Central memory CD8-positive, alpha-beta T cell (primary cell): ENCODE measurements at places on chromosomes 3 and 15.

DNA sequence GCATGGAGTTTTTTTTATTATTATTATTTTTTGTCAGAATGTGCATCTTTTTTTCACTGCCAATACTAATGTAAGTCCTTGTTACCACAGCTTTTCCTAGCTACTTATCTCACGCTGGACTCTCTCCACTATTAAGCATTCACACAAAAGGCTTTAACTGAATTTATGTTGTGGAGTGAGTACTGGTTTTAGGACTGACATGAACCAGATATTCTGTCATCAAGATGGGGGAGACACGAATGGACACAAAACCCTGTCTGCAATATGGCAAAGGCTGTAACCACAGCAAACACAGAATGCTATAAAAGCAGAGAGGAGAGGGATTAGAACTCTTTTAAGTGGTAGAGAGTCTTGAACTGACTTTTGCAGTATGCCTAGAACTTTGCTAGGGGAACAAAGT lies 592.2 kb upstream of the TBL1XR1 start:
- H3K27me3 ChIP-seq: peaks cover under 1% of the 10 kb centered on the region
- no peaks in the 10 kb centered on the region for H3K36me3 ChIP-seq
- H3K4me1 ChIP-seq: peaks cover 12% of the 10 kb centered on the region
- no peak overlapping the region for H3K4me3 ChIP-seq
- no peak for DNase-seq
- no peak overlapping the region for H3K27ac ChIP-seq

DNA sequence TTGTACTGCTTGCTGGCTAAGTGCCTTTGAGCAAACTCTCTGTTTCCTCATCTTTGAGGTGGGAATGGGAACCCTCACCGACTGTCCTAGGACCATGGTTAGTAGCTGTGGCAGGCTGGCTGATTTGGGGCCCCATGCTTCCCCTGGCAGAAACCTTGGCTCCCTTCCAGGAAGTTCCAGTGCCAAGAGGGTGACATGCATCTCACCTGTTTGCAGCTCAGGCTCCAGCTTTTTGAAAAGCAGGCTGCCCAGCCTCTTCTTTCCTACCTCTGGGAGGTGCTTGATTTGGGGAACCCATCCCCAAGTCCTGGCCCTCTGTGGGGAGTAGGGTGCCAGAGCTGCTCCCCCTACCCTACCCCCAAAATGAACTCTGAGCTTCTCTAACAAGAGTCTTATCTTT lies 50.8 kb downstream of the RAB11A start:
- peaks cover 12% of the 10 kb centered on the region for H3K4me1 ChIP-seq
- H3K27ac ChIP-seq: no peak overlapping the region
- no peak overlapping the region for H3K4me3 ChIP-seq

DNA sequence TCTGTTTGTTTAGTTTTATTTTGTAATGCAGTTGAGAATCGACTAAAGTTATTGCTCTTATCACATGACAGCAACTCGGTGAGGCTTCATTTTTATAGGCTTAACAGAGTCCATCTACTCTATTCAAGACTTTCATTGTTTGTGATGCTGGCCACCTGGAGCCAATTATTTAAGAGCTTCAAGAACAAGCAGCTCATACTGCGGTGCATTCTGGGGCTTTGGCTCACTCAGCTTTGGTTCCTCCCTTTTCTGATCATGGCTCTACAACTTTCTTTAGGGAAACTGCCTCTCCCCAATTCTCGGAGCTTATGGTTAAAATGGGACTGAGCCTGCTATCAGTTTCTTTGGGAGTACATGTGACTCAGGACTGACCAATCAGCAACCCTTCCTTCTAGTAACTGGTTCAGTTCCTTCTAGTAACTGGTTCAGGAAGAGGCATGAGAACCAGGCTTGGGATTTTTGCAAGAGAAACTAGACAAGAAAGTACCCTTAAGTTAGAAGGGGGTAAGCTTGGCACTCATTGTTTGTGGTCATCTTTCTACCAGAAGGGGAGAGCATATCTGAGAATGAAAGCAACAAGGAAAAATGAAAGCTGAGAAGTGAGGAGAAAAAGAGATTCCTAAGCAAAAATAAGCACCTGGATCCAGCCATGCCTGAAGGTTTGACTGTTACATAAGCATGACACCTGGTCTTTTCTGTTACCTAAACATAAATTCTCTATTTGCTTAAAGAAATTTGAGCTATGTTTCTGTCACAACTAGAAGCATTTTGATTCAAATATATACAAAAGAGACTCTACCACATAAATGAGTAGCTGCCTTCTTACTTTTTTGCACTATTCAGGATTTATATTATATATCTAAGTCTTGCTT lies 24.1 kb upstream of the ARHGEF3 start:
- no peak for DNase-seq
- H3K27ac ChIP-seq: no peak overlapping the region
- H3K36me3 ChIP-seq: no peaks in the 10 kb centered on the region
- H3K27me3 ChIP-seq: no peaks in the 10 kb centered on the region
- peaks cover 36% of the 10 kb centered on the region for H3K4me1 ChIP-seq

DNA sequence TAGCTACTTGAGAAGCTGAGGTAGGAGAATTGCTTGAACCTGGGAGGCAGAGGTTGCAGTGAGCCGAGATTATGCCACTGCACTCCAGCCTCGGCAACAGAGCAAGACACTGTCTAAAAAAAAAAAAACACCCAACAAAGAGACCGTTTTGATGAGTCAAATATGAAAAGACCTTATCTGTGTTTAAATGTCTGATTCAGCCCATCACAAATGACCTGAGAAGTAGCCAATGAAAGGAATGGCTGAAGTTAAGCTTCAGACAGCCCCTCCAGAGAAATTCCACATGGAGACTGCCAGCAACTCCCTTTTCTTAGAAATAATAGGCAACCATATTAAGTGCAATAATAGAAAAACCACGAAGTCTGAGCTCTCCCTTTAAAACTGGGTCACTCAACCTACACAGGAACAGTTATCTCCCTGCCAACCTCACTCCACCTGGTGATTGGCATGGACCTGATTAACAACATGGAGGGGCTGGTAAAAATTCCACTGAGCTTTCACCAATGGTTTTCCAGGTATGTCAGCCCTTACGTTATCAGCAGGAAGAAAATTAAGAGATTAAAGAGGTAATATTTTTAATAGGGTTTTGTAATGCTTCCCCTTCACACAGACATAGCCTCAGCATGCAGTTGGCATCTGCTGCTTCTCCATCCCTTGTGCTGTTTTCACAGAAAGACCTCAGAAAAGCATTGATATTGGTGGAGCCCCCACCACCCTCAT lies 238.1 kb upstream of the STT3B start:
- no peaks in the 10 kb centered on the region for H3K36me3 ChIP-seq
- no peaks in the 10 kb centered on the region for H3K4me1 ChIP-seq

DNA sequence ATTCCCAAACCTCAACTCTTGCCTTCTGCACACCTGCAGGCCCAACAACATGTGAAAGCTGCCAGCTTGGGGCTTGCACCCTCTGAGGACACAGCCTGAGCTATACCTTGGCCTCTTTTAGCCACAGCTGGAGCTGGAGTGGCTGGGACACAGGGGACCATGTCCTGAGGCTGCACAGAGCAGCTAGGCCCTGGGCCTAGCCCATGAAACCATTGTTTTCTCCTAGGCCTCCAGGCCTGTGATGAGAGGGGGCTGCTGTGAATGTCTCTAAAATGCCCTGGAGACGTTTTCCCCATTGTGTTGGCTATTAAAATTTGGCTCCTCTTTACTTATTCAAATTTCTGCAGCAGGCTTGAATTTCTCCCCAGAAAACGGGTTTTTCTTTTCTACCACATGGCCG lies 7.2 kb downstream of the ZKSCAN7 start:
- no peak overlapping the region for H3K27ac ChIP-seq
- no peak for DNase-seq
- H3K27me3 ChIP-seq: no peaks in the 10 kb centered on the region
- H3K4me1 ChIP-seq: peaks cover 10% of the 10 kb centered on the region
- peaks cover 4% of the 10 kb centered on the region for H3K36me3 ChIP-seq

DNA sequence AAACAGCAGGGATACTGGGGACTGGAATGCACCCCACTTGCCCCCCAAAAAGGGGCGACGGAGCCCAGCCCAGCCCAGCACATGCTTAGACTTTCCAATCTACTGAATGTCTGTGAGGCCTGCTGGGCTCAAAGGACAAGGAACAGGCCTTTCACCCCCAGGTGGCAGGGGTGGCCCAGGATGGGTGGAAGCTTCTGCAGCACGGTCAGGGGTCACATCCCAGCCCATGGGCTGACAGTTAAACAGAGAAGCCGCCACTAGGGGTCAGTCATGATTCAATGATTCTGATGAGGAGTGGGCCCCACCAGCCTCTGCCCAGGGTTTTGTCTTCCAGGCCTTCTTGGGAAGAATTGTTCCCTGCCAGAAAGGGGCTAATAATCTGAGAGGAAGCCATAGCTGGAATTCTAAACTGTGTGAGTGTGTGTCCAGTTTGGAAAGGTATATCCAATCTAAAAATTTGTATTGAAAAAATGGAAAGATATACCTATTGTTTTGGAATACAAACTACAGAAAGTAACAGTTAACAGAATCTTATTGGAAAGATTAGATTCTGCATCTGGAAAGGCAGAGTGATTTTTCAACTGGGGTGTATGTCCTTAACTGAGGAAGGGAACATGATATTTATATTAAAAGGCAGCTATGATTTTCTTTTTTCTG lies 2.2 kb downstream of the CHRNB4 start:
- peaks cover 9% of the 10 kb centered on the region for H3K4me1 ChIP-seq
- no peak overlapping the region for H3K4me3 ChIP-seq
- H3K27ac ChIP-seq: no peak overlapping the region
- H3K36me3 ChIP-seq: no peaks in the 10 kb centered on the region
- H3K27me3 ChIP-seq: peaks cover 30% of the 10 kb centered on the region
- DNase-seq: no peak

- H3K4me3 ChIP-seq: no peak overlapping the region
- DNase-seq: no peak
- no peaks in the 10 kb centered on the region for H3K27me3 ChIP-seq
These were observed 286.0 kb upstream of the SUCLG2 start for GRCh38 chr3:67940210-67940952.

- H3K4me3 ChIP-seq: no peak overlapping the region
- H3K27ac ChIP-seq: no peak overlapping the region
- peaks cover 48% of the 10 kb centered on the region for H3K4me1 ChIP-seq
- DNase-seq: no peak
- peaks cover 5% of the 10 kb centered on the region for H3K36me3 ChIP-seq
These were observed 38.6 kb downstream of the RFTN1 start for GRCh38 chr3:16474920-16475319.
